ENCODE measurements at places on chromosomes 1 and 21.

- DNase-seq = no peak
These were observed 1.6 kb downstream of the STPG1 start for GRCh38 chr1:24411963-24412362.

- DNase-seq = no peak
These were observed 59.3 kb downstream of the MDM4 start for GRCh38 chr1:204575221-204576190.

GRCh38 chr1:112925015-112925414 lies 31.0 kb downstream of the SLC16A1 start:
- no peak for DNase-seq

- DNase-seq = no peak
These were observed 810 bp upstream of the CYP4A11 start for GRCh38 chr1:46942086-46942485.

DNA sequence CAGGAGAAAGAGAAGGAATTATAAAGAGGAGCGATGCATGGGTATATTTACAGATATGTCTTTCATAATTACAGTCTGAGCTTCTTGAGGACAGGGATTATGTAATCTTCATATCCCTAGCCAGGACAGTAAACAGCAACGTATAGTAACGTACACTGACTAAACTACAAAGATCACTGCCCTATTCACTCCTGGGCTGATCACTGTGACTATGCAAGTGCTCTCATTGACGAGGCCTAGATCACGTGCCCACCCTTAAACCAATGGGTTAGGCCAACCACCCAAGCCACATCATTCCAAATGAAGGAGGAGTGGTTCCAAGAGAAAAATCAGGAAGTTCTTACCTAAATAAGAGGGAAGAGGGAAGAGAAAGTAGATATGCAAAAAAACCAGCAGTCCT lies 18.5 kb downstream of the PIK3R3 start:
- DNase-seq = no peak

DNA sequence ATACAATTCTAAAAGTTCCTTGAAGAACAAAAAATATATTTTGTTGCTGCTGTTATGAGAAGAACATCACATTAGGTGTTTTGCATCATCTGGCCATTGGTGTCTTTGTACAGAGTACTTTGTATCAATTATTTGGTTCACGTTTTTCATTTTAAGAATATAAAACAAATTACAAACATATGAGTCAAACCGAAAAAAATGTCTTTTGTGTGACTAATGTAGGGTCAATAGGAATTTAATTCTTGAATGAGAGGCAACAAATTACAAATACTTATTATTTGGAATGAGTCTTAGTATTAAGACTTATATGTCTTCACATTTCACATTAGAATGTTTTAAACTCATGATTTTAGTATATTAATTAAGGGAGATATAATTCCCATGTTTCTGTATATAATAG lies 54.8 kb downstream of the NR5A2 start:
- no peak for DNase-seq

- DNase-seq = no peak
These were observed 696 bp upstream of the CTBS start for GRCh38 chr1:84574936-84575335.

DNA sequence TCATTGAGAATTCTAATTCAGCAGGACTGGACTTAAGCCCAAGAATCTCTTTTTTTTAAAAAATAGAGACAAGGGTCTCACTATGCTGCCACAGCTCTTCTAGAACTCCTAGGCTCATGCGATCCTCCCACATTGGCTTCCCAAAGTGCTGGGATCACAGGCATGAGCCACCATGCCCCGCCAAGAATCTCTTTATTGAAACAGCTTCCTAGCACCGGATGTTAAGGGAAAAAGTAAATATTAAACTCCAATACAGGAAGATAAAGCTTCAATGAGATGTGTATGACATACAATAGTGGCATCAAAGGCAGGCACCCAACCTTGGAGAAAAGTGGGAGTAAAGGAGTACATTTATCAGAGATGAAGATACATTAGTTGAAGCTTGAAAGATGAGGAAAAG lies 25.5 kb downstream of the PUM1 start:
- no peak for DNase-seq

DNA sequence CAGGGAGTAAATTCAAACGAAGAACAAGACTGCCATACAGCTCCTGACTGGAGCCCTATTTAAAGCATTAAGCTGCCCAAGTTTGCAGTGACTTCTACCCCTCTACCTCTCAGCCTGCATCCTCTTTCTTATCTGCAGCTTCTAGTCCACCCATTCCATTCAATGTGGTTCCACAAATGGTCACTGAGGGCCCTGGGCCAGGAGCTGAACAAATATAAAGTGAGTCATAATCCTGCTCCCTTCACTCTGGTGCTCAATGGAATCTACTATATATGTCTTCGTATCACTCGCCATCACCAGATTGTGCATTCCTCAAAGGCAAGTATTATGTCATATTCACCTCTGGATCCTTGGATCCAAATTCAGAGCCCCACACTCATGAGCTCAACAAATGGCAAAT lies 398.7 kb downstream of the BRINP2 start:
- DNase-seq = no peak
